Stimulated activated CD4-positive, alpha-beta T cell treated with anti-CD3 and anti-CD28 coated beads, Interleukin-12 subunit alpha, Interleukin-12 subunit beta, amount 100 ng/mL, for 24 hours (primary cell): ENCODE measurements at places on chromosomes 2 and 18.

DNA sequence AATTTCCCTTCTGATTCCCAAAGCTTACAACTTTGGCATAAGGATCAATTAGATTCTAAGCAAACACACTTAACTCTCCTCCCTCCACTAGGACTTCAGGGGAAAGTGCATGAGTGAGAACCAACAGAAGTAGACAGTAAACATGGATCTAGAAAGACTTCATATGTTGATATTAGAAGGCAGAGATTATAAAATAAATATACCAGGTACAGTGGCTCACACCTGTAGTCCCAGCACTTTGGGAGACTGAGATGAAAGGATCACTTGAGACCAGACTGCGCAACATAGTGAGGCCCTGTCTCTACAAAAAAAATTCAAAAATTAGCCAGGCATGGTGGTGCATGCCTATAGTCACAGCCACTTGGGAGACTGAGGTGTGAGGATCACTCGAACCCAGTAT lies 15.9 kb downstream of the NBEAL1 start:
- DNase-seq, result no peak

- DNase-seq, result no peak
Observed at GRCh38 chr18:28050545-28050944, 126.4 kb downstream of the CDH2 start.

DNA sequence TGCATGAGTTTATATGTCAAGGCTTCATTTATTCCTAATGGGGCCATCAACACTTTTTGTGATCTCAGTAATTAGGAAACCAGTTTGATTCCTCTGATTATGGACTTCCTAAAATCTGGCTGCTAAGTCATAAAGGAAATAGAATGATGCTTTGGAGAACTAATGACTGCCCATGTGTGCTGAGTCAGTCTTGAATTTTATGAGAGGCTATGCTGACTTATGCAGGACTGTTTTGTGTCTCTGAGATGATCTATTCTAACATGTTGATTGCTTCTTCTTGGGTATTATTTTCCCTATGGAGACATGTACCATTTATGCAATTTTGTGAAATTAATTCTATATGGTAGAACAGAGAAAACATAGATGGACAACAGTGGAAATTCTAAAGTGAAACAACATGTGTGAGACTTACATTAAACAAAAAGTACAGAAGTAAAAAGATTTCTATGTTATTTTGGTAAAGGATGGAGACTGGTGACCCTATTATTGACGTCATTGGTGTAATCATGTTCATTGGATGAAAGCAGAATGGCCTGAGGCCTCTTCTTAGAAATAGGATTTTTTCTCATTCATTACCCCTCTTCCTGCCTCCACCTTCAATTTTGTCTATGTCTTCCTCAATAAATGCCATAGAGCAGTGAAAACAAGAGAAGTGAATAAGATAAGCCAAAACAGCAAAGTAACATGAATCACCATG lies 1658.2 kb upstream of the PIK3C3 start:
- DNase-seq, result no peak

GRCh38 chr2:234204480-234204879 lies 154.0 kb downstream of the SPP2 start:
- DNase-seq, result no peak

DNA sequence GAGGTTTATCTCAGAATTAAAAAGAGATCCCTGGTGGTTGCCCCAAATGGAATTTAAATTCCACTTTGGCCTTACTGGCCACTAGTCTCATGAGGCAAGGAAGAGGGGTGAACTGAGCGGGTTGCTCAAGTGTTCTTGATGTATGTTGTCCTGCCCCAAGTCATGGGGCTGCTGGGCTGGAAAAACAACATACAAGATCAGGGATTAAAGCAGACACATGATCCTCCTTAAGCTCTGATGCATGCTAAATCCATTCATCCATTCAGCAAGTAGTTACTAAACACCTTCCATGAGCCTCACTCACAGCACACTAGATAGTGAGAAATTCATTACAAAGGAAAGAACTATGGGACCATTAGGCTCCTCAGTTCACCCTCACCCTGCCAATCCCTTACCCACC lies 196.3 kb downstream of the MREG start:
- no peak for DNase-seq

DNA sequence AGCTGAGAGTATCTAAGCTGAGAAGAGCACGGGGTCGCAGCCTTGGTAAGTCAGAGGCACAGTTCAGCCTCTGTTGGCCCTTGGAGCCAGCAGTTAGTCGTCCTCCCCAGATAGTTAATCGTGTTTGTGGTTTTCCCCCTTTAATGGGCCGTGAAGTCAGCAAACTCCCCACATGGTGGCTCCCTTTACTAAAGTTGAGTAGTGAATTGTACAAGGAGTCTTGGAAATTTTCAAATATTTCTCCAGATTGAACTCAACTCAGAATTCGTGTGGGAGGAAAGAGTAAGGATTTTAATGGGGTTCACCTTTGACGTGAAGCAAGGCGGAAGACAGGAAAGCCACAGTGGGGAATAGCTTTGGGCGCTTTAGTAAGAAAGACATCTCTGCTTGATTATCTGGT lies 2.4 kb upstream of the ADCYAP1 start:
- DNase-seq, result no peak

- no peak for DNase-seq
Observed at GRCh38 chr2:28592481-28592880, 96.6 kb downstream of the PLB1 start.

DNA sequence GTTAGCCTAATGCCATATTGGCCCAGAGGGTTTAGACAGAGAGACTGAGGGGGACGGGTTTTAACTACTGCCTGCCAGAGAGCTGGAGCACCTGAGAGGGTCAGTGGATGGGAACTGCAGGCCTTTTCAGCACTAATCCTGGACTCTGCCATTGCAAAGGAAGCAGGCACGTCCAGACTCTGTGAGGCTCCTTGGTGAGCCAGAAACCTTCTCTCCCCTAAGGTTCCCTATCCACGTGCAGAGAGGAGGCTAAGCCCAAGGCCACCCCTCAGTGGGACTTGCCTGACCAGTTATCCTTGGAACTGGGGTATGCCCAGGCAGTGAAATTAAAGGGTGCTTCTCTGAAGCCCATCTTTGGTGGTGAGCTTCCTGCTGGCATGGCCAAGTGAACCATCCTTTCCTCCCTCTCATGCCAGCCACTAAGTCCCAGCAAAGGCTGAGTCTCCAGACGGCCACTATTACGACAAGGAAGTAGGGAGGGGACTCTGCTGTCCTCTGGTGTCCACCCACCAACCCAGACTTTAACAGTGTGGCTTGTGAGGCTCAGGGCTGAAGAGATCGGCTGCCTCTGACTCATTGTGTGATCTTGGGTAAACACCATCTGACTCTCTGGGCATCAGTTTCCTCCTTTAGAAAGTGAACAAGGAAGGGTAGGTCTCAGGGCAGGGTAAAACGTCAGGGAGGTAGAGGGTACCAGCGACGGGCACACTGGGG lies 3.9 kb upstream of the MLPH start:
- DNase-seq, result no peak

GRCh38 chr2:43358410-43359201 lies 132.2 kb upstream of the ZFP36L2 start:
- no peak for DNase-seq

DNA sequence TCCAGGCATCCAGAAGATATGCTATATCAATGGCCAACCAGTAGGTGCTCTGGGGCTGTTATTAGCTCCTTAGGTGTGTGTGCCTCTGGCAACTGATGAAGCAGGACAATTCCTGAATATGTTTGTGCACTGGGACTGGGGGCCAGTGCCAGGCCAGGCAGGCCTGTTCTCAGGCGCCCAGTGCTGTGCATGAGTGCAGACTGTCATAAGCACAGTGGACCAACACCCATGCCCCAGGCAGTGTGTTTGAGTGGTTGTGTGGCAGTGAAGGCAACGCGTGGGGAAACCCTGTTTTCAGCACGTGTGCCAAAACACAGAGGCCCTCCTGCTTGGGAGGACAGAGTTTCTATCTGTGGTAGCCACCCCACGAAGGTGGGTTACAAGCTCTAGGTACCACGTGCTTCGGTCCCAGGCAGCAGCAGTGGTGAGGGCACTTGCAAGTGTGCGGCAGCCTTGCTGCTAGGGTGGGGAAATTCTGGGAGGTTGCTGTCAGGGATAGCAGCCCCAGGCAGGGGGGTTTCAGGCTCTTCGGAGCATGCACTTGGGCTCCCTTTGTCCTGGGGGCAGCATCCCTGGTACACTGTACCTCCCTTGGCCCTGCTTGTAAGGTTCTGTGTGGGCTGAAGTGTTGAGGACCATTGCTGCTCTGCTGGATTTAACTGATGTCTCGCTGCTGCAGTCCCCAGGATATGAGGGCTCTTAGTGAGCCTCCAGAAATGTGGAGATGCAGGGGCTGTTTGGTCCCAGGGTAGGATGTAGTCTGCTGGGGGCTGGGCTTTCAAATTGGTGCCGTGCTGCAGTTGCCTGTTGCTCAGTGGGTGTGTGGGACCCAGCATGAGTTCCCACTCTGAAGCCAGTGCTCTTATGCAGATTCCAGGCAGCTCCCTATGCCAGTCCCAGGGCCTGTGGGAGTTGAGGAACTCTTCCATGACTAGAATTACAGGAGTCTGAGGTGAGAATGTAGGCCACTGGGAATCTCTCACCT lies 280.9 kb downstream of the RPRM start:
- no peak for DNase-seq

DNA sequence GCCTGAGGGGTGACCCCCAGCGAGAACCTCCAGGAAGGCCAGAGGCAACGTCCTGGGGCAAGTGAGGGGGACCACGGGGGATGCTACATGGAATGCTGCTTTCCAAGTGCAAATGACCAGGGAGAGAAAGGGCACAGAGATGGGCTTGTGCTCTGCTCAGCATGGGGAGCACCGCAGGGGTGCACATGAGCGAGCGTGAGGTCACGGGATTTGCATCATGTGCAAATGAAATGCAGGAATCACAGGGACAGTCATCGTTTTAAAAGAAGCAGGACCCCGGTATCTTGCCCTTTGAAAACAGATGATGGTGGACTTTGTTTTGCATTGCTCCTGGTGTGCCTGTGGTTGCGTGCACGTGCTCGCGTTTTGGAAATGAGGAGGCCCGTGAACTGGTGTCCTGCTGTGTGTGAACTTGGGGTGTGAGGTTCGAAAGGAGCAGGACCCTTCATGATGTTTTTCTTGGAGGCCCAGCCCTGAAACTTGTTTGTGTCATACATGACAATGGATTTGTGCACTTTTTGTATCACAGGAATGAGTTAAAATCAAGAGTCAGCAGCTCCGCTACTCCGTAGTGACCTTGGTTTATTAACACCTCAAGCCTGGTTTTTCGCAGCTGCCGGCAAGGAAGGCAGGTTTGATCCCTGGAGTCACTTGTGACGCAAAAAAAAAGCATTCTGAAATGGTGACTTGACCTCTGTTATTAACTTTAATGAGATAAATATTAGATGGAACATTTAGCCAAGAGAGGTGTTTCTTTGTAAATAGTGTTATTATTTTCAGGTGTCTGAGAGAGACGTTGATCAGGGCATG lies 234.5 kb downstream of the LDLRAD4 start:
- DNase-seq, result no peak

GRCh38 chr2:212905640-212906201 lies 245.7 kb downstream of the IKZF2 start:
- no peak for DNase-seq

- no peak for DNase-seq
Observed at GRCh38 chr2:189485146-189485545, 43.9 kb downstream of the WDR75 start.

GRCh38 chr2:3597567-3597966 lies 2.7 kb downstream of the COLEC11 start:
- no peak for DNase-seq

- DNase-seq, result no peak
Observed at GRCh38 chr18:46346213-46346612, 242.0 kb downstream of the HAUS1 start.

GRCh38 chr2:194672994-194673393 lies 984.0 kb upstream of the SLC39A10 start:
- DNase-seq, result no peak

DNA sequence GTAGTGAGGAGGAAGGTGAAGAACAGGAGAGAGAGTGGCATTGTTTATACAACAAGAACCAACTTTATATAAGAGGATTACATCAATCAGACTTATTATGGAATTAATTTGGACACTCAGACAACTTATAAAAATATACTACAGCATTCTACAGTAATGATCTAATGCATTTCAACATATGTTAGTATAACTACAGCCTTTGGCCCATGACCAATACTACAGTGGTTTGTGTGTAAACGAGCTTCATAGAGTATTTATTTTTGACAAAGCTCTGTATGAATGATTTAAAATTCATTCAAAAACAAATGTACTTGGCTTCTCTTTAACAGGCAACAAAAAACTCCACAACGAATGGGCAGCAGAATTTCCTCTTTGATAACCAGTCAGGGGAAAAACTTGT lies 72.8 kb downstream of the ZNF521 start:
- no peak for DNase-seq

GRCh38 chr18:45342166-45342565 lies 273.1 kb upstream of the SLC14A2 start:
- no peak for DNase-seq

DNA sequence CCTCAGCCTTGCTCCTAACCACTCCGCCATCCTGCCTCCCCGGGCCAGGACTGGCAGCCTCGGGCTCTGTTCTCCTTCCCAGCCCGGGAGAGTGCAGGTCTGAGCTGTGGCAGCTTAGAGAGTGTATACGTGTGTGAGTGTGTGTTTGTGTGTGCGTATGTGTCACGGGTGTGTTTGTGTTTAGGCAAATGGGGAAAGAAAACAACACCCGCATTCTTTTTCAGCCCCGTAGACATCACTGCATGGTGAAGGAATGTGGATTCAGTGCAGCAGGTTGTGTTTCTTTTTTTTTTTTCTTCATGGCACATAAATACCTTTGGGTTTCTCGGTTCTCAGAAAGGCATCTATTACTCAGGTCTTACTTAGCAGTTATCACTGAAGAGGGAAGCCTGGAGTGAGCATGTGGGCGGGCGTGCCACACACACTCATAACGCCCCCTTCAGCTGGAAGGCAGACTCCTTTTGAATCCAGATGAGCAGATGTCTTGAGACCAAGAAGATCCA lies 44.2 kb downstream of the GLI2 start:
- DNase-seq, result no peak

DNA sequence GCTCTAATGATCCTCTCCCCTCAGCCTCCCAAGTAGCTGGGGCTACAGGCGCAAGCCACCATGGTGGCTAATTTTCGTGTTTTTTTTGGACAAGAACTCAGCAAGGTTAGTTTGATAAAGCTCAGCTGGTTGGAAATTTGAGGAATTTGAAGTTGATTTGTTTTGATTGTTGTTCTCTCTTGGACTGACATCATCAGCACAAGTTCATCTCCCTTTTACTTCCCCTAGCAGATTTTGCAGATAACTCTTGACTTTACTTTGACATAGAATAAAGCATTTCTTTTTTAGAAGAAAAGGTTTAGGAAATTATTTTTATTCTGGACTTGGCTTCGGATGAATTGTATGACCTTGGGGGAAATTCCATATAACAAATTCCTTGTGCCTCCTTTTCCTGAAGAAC lies 74.9 kb upstream of the DLX2 start:
- DNase-seq, result no peak

DNA sequence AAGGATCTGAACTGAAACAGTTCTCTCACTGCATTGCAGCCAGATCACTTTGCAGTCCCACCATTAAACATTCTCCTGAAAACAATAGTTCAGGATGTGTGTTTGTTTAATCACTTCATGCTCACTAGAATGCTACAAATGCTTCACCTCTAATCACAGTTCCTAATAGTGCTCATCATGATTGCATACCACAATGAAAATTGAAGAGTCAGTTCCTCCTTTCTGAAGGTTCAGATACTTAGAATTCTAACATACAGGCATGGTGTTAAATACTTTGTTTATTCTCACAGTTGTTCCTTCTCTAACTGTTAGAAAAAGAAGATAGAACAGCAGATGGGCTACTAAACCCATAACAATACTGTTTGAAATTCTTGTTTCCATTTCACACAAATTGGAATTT lies 622.3 kb upstream of the ACVR2A start:
- no peak for DNase-seq
